ENCODE measurements at places on chromosomes 6 and 20.

GRCh38 chr6:116431964-116432595, 29.1 kb upstream of the CALHM6 start:
- DNase-seq, result no peak

DNA sequence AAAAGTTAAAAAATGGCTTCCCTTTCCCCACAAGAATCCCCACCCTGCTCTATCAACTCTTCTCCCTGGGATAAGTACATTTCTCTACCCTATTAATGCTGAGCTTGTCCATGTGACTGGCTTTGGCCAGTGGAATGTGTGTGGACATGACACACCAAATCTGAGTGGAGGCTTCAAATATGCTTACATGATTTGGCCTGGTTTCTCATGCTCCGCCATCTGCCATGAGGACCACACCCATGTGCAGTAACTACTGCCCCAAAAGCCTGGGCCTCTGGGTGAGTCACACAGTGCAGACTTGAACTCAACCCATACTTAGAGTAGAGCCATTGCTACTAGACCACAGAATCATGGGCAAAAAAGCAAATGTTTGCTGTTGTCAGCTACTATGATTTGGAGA, 65.4 kb downstream of the PRND start:
- no peak for DNase-seq

DNA sequence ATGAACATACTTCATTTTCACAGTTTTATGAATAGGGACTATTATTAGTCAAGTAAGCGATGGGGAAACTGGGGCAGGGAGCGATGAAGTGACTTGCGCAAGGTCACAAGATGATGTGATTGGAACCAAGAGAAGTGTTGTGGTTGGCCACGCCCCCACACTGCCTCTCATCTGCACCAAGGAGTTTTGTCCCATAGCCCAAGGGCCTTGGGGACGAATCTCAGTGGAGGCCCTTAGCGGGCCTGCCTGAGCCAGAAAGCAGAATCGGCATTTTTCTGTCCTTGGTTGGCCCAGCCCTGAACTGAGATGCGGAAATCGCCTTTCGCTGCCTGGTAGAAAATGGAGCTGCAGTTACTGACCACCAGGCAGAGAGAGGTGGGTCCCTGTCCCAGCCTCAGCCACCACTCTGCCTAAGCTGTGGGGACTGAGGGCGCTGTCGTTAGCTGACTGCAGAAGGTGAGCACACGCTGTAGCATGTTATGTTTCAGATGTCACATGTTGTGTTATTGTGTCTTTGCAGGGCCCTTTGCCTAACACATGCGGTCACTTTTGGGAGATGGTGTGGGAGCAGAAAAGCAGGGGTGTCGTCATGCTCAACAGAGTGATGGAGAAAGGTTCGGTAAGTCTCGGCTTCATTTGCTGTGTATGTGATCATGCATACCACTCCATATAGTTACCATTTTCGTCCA, 57.8 kb downstream of the PTPN1 start:
- no peak for DNase-seq

- no peak for DNase-seq
Measured at GRCh38 chr6:139539852-139540251, 165.4 kb upstream of the CITED2 start.

DNA sequence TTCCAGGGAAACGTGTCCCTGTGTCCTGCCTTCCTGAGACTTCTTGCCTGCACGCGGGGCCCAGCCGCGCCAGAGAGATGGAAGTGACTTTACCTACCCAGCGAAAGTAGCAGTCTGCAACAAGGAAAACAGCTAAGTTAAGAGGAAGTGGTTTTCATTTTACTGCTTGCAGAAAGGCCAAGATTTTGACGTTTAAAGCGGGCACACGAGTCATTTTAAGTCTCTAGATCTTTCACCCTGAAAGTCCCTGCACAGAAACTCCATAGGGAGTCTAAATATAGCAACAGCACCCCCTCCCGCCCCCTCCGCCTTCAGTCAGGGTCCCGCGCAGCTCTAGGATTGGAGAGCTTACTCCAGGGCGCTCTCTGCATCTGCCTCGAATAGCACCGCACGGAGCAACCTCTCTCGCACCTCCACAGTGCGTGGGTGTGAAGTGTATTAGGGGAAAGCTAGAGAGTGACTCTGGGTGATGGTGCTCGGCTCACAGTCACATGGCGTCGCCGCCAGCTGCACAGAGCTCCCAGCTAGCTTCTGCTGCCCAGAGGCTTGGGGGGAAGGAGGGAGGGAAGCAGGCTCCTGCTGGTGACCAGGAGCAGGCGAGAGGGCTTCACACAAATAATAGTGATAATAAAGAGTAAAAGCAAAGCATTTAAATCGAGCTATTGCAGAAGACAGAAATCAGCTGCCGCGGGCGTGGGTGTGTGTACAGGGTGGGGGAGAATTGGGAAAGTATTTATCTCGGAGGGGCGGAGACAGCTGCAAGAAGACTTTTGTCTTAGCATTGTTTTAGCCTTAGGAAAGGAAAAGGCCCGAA, 1.8 kb upstream of the KCNQ5 start:
- peak; percentile 78 for DNase-seq

GRCh38 chr6:122631571-122632249, 21.5 kb downstream of the PKIB start:
- no peak for DNase-seq

DNA sequence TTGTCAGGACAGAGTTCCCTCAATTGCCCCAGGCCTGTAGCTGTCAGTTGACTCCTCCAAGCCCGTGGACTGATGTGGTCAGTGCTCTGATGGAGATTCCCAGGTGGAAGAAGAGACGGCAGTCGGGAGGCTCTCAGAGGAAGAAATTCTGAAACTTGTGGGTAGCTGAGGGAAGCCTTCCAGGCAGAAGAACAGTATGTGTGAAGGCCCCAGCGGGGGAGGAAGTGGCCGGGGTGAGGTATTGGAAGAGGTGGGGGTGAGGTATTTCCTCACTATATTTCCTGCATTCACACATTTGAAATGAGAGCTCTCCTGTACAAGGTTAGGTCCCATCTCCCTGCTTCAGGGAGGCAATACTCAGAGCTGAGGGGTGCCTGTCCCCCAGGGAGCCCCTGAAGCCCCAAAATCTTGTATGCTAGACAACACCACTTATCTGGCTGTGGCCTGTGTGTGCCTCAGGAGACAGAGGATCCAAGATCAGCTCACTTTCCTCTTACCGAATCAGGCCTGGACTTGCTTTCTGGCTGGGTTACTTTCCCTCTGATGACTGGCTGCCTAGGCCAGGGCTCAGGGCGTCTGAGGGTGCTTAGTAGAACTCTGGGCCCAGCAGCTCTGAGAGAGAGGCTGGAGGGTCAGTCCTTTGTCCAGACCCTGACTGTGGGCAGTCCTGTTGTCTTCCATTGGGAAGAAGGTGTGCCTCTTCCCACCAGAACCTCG, 49.3 kb upstream of the MYL9 start:
- peak; percentile 73 for DNase-seq

GRCh38 chr20:54846948-54847347, 371.6 kb downstream of the DOK5 start:
- no peak for DNase-seq

- DNase-seq, result no peak
Measured at GRCh38 chr6:161443848-161444247, 170.0 kb upstream of the AGPAT4 start.

DNA sequence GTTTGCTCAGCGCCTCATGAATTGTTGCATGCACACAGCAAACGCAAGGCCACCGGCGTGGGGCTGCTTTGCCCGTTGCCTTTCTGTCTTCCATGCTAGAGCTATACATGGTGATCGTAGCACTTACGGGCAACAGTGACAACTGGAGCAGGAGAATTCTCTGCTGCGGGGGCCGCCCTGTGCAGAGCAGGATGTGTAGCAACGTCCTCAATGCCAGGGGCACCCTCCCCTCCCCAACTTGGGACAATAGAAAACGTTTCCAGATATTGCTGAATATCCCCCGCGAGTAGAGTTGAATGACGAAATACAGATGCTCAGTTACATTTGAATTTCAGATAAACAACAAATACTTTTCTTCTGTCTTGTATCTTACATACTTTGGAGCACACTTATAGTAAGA, 198.7 kb downstream of the TFAP2C start:
- DNase-seq, result no peak

DNA sequence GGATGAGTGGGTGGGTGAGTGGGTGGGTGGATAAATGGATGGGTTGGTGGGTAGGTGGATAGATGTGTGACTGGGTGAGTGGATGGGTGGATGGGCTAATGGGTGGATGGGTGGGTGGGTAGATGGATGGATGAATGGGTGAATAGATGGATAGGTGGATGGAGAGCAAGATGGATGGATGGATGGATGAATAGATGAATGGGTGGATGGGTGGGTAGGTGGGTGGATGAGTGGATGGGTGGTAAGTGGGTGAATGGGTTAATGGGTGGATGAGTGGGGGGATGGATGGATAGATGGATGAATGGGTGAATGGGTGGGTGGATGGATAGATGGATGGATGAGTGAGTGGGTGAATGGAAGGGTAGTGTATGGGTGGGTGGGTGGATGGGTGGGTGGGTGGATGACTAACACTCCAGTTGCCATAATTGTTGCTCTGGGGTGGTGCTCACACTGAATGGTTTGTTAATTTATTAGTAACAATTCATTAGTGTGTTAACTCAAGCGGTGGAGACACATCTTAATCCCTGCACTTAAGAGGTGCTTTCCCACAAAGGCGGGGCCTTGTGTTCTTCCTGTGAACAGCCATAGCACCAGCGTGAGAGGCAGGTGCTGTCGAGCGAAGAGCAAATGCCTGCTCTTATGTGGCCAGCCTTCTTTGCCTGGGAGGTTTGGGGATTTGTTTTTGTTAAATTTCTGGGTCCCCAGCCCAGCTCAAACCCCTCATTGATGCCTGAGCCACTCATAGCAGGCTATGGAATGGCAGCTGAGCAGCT, 4.9 kb upstream of the APCDD1L start:
- DNase-seq, result no peak

GRCh38 chr20:43583982-43584432, 6.7 kb upstream of the IFT52 start:
- peak; percentile 97 for DNase-seq

DNA sequence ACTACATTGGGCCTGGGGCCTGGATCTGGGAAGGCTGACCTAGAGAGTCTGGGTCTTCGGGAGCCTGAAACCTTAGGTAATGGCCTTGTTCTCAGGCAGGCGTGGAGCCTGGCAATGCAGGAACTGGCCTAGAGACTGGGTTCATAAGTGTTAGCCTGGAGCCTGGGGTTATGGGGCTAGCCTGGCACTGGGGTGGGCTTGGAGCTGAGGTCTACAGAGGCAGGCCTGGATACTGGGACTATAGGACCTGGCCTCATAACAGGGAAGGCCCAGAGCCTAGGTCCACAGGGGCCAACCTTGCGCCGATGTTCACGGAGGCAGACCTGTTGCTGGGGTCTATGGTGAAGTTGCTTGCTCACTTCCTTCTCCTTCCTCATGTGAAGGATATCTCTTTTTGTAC, 843.8 kb upstream of the GJE1 start:
- DNase-seq, result no peak

- DNase-seq, result peak; percentile 74
Measured at GRCh38 chr6:24996269-24996836, 60.6 kb upstream of the RIPOR2 start.

GRCh38 chr6:33857932-33858475, 54.2 kb upstream of the MLN start:
- DNase-seq, result no peak

DNA sequence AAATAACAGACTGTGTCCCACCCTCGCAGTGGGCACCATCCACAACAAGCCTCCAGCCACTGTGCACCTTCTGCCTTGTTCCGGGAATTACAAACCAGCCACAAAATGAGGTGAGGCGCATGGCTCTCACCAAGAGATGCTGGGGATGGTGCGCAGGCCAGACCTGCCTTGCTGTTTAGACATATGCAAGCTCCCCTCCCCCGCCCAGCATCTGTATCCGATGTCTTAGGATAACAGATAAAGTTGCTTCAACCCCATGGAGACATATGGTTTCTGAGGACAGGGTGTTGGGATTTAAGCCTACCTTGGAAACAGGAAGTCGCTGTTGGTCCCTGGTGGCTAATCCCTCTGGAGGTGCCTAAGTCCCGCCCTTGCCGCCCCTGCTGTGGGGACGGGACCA, 50.4 kb upstream of the MPC1 start:
- no peak for DNase-seq

- DNase-seq, result no peak
Measured at GRCh38 chr6:155660251-155660977, 204.8 kb upstream of the NOX3 start.

DNA sequence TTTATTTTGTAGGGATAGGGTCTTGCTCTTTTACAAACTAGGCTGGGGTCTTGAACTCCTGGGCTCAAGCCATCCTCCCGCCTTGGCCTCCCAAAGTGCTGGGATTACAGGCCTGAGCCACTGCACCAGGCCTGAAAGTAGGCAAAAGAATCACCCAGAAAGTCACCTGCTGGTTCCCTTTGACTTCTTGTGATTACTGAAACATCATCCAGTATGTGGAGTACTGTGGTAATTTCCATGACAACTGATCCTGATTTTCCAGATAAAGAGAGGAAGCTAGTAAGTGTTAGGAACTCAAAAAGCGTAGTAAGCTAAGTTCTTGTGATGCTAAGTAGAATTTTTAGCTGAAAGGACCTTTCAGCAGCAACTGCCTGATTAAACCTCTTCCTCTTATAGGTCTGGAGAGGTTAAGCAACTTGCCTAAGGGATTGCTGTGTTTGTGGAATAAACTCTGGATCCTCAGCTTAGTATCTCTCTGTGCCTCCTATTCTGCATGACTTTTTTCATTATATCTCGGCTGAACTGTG, 16.8 kb downstream of the RALY start:
- peak; percentile 61 for DNase-seq

- DNase-seq, result no peak
Measured at GRCh38 chr20:63344616-63345327, 16.4 kb downstream of the CHRNA4 start.

GRCh38 chr20:13173201-13173600, 47.9 kb upstream of the ISM1 start:
- no peak for DNase-seq

- DNase-seq, result peak; percentile 68
Measured at GRCh38 chr6:35552285-35552917, 39.7 kb upstream of the TULP1 start.

Data from AML-193 (cell line).